ENCODE measurements at places on chromosomes 11 and 22.

DNA sequence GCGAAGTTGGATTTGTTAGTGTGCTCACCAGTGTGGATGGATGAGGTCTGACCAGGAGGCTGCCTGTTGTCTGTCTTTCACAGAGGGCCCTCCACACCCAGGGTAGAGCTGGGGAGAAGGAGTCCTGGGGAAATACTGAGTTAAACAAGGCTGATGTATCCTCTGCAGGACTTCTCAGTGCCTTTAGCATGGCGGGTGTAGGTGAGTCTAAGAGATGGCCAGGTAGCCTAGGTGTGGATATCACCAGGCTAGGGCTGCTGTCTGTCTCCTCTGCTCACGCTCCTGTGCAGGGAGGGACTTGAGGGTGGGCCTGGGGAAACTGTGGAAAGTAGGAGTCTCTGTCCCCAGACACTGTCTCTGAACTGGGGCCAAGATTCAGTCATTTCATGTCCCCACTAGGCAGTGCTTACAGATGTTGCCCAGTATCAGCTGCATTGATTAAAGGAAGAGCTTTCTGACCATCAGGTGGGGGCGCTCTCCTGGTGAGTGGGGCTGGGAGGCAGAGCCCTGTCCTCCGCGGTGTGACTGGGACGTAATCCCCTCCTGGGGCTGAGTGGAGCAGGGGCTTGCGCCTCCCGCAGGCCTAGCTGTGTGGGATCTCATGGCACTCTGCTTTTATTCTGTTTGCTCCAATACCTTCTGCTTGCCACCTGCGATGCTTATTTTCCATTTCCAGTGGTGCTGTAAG is 35.5 kb upstream of the CCDC188 start:
- no peak for DNase-seq

- no peak for DNase-seq
These were observed 18.9 kb downstream of the ZBTB16 start for GRCh38 chr11:114078423-114078822.

DNA sequence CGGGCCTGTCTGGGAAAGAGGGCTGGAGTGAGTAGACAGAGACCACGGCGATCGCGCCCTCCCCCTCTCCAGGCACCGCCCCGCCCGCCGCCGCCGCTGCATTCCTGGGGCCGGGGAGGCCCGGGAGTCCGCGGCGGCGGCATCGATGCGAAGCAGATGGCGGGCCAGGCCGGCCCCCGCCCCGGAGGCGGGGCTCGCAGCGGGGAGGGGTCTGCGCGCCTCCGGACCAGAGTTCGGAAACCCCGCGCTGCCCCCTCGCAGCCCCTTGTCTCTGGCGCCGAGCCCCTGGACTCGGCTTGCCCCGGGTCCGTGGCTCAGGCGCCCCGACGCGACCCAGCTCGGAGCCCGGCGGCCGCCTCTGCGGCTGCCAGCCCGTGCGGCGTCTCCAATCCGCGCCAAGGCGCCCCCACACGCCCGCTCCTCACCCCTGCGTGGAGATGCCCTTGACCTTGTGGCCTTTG is 1.3 kb downstream of the SCARF2 start:
- DNase-seq: peak; percentile 70

- DNase-seq: no peak
These were observed 123.6 kb upstream of the BID start for GRCh38 chr22:17897858-17898257.
